Lung (tissue), 17 donors: ENCODE measurements at places on chromosomes 13 and 19.

GRCh38 chr13:66586489-66586888 lies 643.6 kb downstream of the PCDH9 start:
- DNase-seq = no peak

DNA sequence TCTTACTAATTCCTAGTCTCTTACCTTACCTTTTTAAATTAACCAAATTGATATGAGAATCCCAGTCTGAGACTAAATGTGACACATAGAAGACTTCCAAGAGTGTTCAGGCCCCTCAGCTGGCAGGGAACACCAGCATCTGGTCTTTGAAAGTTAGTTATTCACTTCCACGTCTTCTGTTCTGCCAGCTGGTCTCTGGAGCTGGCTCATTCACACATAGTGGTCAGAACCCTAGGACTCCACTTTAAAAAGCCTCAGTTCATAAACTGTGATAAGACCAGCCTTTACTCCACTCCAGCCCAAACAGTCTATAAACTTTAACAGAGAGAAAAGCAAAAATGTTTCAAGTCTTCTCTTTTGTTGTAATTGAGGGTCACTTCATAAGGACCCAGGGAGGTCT lies 263.0 kb downstream of the DCT start:
- DNase-seq = peak; percentile 71

DNA sequence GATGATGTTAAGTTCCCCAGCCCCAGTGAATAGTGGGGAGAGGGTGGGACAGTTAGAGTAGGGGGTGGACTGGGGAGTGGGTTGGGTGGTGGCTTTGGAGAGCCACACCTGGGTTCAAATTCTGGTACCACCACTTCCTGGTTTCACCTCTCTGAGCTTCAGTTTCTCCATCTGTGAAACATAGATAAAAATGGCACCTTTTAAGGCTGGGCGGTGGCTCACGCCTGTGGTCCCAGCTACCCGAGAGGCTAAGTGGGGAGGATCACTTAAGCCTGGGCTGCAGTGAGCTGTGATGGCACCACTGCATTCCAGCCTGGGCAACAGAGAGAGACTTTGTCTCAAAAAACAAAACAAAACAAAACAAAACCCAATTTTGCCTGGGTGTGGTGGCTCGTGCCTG lies 5.9 kb downstream of the VAV1 start:
- no peak for DNase-seq

DNA sequence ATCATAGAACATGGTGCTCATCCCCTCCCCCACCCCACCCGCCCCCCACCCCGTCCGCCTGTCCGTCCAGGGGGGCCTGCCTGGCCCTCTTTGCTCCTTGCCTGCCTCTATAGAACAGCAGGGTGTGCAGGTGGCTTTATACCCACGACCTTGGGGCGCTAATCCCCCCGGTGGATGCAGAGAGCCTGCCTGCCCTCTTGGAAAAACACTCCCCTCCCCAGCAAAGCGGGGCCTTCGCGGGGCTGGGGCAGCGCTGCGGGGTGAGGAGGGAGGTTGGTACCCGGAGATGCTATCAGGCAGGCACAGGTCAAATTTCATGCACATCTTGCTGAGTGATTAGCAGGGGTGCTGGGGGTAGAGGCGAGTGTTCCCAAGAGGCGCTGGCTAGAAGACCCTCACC lies 21.9 kb downstream of the RFX1 start:
- no peak for DNase-seq

DNA sequence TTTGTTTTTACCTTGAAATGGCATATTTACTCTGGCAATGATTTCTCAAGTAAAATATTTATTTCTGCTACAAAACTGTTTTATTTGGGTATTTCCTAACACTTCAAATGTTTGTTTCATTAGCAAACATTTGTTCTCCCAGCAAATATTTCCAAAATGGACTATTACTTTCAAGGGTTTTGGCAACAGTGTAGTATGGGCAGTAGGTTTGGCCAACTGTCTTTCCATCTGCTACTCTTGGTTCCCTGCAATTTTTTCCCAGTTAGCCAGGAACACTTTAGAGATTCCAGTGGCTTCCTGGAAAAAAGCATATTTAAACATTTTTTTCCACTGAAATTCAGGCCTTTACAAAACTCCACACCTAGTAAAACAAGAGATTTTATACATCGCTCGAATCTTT lies 466.6 kb downstream of the SLITRK6 start:
- no peak for DNase-seq

DNA sequence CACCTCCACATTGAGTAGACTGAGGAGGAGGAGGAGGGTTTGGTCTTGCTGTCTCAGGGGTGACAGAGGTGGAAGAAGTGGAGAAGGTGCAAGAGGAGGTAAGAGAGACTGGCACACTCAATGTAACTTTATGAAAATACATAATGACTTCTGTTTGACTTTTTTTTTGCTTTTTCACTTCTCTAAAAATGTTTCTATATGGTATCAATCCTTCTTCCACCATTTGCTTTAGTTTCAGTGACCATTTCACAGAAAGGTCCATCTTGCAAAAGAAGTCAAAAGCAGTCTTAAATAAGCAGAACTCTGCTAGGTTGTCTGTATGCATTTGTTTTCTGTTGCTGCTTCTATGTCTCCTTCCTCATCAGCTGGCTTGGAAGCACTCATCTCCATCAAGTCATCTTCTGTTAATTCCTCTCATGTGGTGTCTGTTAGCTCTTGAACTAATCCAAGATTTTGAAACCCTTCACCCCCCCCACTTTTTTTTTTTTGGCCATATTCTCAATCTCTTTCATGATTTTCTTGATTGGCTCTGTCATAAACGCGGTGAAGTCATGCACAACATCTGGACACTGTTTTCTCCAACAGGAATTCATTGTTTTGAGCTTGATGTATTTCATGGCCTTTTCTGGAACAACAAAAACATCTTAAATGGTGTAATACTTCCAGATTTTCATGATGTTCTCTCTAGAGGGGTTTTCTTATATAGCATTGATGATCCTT lies 80.8 kb downstream of the KL start:
- DNase-seq = no peak

DNA sequence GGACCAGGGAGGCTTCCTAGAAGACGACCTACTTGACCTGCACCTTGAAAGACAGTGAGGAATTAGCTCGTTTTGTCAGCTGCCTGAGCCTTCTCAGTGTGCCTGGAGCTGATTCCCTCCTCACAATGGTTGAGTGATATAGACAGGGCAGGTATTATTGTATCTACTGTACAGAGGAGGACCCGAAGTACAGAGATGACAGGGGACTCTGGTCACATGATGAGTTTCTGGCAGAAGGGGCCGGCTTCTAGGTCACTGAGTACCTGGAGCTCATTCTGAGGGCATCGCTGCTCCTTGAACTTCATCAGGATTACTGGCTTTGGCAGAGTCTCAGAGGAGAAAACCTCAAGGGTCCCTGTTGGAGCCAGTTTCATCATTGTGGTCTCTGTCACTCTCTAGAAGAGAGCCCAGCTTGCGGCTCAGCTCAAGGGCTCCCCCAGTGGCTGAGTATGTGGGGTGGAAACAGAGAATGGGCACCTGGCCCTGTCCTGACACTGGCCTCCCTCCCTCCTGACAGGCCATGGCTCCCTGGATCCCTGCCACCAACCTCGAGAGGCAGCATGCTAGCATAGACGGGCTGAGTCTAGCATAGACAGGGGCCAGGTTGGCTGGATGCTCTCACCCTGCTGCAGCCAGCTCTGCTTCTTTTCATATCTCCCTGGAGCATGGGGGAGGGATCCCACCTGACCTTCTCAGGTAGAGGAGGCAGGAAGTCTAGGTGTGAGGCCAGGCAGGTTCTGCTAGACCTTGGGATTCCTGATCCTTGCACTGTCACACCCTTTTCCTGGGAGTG lies 38.7 kb downstream of the NFIX start:
- DNase-seq = peak; percentile 44

DNA sequence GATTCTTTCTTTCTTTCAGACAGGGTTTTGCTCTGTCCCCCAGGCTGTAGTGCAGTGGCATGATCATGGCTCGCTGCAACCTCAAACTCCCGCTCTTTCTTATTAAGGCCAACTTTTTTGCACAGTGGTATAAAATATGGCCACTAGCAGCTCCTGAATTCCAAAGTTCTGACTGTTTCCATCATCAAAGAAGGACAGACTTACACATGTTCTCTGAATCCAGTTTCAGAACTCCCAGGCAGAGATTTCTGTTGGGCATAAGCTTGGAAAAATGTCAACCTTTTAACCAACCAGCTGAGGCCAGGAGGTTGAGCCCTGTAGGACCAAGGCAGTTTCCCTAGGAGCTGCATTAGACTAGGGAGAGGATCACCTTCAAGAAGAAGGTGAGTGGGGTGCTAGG lies 184.1 kb downstream of the HS6ST3 start:
- DNase-seq = no peak

DNA sequence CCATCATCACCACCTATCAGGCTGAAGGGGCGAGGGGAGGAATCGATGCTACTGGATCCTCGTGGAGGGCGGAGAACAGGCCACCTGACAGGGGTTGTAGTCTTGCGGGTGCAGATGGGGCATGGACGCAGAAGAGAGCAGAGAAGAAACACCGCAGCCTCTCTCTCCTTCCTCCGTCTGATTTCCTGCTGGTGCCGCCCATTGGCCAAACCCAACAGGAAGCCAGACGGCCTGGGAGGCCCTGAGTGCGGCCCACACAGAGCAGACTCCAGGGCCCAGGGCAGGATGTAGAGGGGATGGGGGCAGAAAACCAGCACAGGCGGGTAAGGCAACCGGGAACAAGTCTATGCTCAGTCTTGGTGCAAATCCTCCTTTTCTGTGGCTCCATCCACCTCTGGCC lies 15.4 kb downstream of the CEBPA start:
- DNase-seq = no peak

DNA sequence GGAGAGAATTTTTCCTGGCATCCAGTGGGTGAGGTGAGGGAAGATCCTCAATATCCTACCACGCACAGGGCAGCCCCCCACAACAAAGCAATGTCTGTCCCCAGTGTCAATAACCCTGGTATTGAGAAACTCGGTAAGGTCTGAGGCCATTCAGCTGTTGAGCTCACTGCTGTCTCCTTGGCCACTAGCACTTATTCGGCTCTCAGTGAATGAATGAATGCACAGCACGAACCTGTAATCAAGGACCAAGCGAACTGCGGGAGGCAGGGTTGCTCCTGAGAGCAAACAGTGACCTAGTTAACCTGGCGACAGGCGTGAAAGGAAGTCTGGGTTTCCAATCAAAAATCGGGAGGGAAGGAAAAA lies 640 bp downstream of the ZSCAN5A start:
- DNase-seq = peak; percentile 71

- DNase-seq = no peak
Measured at GRCh38 chr13:112200200-112200599, 133.3 kb downstream of the SOX1 start.

GRCh38 chr19:56137405-56137804 lies 3.7 kb upstream of the ZNF444 start:
- no peak for DNase-seq

DNA sequence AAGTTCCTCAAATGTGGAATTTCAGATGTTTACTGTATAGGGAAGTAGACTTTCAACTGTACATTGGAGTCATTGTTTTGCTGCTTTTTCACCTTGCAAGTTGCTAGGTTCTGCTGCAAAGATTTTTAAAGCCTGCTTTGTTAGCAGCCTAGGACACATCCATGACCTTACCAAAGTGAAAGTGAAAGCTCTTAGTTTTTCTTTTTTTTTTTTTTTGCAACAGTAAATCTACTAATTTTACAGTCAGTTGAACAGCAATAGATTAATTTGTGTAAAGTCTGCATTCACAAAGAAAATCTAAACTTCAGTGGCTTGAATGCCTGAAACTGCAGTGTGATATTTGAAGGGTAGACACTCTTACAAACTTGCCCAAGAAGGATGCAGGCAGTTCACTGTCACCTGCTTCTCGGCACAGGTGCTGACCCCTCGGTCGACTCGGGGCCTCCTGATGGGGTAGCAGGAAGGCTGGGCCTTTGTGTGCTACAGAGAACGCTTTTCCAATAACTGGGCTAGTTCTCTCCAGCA lies 5.0 kb upstream of the MTIF3 start:
- DNase-seq = no peak

- peak; percentile 96 for DNase-seq
Measured at GRCh38 chr19:41373993-41374392, 2.3 kb upstream of the TMEM91 start.

DNA sequence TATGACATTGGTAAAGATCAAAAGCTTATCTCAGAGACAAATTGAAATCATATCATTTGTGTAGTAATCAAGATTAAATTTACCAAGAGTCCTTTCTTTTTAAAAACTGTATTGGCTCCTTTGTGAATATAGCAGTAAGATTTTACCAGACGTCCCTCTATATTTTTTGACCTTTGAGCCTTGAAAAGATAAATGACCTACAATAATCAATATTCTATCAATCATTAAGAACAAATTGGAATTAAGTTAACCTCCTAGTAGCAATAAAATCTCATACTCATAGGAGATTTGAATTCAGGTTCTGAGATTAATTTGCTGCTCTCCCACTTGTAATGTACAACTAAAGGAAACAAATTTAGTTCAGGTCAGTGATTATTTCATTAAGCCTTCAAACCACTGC lies 78.3 kb downstream of the FGF14 start:
- DNase-seq = no peak

DNA sequence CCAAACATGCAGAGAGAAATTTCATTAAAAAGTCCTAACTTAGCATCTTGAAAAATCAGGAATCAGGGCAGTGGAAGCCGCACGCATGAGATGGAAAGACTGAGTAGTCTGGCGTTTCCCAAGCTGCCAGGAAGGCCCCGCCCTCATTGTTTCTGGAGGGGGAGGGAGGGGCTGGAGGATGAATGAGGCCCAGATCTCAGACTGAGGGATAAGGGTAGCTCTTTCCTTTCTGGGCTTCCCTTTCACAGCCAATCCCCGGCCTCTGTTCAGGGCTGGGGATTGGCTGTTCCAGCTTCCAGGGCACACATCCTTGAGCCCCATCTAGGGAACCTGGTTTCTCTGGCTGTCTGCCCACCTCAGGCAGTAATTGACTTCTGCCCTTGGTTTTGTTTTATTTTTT lies 7.3 kb downstream of the C19orf53 start:
- DNase-seq = peak; percentile 68

DNA sequence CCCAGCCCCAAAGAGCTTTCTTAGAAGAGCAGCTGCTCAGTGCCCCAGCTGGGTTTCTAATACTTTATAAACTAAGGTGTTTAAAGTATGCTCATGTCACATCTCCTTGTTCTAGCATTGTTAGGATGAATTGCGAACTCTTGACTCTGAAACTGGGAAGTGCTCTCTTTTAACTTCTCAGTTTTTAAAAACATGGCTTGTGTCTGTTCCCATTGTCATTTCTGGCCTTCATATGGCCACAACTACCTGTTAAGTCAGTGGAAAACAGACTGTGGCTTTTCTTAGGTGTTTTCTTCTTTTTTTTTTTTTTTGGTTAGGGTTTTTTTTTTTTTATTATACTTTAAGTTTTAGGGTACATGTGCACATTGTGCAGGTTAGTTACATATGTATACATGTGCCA lies 164.7 kb downstream of the KCNRG start:
- no peak for DNase-seq

GRCh38 chr19:44792281-44792680 lies 14.6 kb downstream of the CBLC start:
- DNase-seq = no peak

- no peak for DNase-seq
Measured at GRCh38 chr13:105033999-105034398, 1501.5 kb downstream of the EFNB2 start.

- no peak for DNase-seq
Measured at GRCh38 chr13:23450340-23451046, 17.0 kb upstream of the SACS start.
